CD4-positive, alpha-beta memory T cell (primary cell): ENCODE measurements at places on chromosomes 4 and X.

- DNase-seq: no peak
These were observed 444.7 kb upstream of the RPS6KA3 start for GRCh38 chrX:20711366-20711765.

DNA sequence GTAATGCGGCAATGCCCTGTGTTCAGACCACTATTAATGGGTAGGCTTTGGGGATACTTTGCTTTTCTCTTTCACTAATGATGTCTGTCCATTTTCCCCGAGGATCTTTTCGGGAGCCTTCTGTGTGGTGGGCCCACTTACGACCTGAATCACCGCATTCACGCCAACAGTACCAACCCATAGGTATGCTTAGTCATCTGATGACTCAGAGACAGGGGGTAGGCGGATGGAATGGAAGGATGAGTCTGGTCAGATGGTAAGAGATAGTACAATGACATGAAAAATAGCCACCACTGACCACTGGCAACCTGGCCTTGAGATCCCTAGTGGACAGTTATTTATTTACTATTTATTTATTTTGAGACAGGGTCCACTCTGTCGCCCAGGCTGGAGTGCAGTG lies 76.0 kb upstream of the DHRSX start:
- DNase-seq: no peak

- no peak for DNase-seq
These were observed 420.8 kb upstream of the DIPK2B start for GRCh38 chrX:45621376-45622041.

- no peak for DNase-seq
These were observed 16.5 kb downstream of the TBC1D14 start for GRCh38 chr4:6926081-6926480.

GRCh38 chr4:143273160-143273917 lies 63.3 kb upstream of the GAB1 start:
- no peak for DNase-seq

DNA sequence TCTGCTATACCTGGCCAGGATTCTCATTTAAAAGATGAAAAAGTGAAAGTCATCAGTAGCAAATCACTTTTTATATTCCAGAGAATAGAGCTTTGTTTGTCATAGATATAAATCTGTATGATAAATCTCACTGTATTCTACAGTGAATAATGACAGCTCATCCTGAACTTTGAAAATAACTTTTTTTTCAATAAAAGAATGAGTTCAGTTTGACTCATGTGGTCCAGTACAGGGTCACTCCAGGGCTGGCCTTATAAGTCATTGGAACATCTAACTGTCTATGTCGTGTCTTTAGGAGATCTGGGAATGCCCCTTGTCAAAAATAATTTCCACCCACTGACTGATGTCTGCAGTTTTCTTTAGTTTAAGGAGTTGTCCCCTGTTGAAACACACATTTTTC lies 18.5 kb upstream of the CXCL8 start:
- DNase-seq: no peak

DNA sequence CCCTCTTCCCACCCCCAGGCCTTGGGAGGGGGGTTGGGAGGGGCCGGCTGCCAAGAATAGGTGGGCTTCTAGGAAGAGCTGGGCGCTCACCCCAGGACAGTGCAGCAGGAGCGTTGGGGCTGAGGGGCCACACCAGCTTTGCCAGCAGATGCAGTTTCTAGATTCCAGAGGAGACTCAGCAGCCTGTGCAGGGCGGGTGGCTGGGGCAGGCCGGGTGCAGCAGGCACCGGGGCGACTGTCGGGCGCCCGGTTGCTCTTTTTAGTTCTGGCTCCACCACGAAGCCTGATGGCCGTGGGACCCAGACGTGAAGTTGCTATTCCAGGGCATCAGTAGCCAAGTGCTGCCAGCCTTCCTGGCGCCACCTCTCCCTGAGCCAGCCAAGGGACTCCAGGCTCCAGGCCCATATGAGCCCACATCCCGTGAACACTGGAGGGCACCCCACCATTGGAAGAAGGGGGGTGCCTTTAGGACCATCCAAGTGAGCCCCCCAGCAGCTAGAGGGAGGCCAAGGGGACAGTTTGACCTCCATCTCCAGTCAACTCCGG lies 5.8 kb downstream of the SSR4 start:
- no peak for DNase-seq

GRCh38 chrX:103663981-103664762 lies 22.3 kb downstream of the MORF4L2 start:
- DNase-seq: no peak

- DNase-seq: no peak
These were observed 126.0 kb downstream of the TENM3 start for GRCh38 chr4:182369211-182369610.

GRCh38 chrX:126551725-126552312 lies 795 bp downstream of the DCAF12L1 start:
- no peak for DNase-seq

DNA sequence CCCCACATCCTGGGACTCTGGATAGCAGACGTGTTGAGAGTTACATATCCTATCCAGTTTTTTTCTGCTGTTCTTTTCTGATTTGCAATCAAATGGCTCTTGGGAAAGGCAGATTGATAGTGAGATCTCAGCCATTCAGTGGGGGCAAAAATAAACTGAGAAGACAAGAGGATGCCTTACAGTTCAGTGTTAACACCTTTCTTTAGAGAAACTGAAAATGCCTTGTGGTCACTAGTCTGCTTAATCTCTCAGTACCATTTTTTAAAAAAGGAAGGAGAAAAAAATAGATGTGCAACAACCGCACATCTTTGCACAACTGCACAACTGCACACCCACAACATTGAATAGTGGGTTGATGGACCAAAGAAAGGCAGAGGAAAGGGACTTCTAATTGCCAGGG lies 109.3 kb downstream of the ARHGEF9 start:
- no peak for DNase-seq
